Activated naive CD4-positive, alpha-beta T cell treated with Interleukin-2 at 50 U/mL for 16 hours (primary cell): ENCODE measurements at places on chromosomes 1 and 21.
A peak's percentile ranks its signal among the peaks of the same experiment; 100 is the strongest.

DNA sequence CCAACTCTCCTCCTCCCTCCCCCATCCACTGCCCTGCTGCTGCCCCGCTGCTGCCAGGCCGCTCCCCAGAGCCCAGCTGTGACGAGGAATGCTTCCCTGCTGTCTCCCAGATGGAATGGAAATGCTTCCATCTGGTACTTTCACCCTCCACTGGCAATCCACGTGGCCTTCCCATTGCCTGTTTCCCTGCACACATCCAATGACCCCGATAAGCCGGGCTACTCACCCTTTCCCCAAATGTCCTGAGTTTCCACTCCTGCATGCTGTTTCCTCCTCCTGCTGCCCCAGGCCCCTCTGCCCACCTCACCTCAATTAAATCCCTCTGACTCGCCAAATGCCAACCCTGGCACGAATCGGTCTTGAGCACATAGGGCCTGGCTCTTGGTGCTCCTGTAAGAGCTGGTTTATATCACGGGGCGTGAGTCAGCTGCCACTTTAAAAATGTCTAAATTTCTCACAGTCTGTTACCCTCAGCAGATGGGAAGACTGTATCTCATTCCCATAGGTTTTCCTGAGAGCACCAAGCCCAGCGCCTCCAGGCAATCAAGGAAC lies 36.4 kb downstream of the MRAP start:
- no peak for DNase-seq

DNA sequence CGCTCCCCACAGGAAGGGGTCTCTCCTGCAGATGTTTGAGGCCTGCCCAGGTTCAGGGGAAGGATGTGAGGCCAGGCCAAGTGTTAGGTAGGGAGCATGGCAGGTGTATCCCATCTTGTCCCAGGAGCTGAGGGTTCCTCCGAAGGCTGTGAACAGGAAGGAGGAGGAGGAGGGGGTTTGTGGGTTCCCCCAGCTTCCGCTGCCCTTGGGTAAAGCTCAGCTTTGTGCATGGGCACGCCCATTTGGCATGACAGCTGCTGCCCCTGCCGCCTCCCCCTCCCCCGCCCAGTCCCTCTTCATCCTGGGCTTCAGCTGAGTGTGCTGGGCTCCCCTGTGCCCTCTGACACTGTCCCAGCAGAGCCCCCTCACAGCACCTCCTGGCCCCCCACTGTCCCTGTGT lies 25.5 kb downstream of the TNFRSF8 start:
- DNase-seq, result peak; percentile 33

GRCh38 chr21:33682992-33683627 lies 40.8 kb downstream of the ITSN1 start:
- DNase-seq, result no peak

DNA sequence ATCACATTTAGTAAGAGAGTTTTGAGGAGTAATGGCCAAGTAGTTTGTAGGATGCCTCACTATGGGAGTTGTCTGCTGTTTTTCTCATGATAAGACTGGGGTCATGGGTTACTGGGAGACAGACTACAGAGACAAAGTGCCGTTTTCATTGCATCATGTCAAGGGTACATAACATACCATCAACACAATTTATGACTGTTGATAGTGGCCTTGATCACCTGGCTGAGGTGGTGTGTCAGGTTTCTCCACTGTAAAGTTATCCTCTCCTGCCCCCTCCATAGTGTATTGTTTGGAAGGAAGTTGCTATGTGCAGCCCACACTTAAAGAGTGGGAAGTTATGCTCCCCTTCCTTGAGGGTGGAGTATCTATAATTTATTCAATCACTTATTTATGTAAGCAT lies 263.5 kb upstream of the POU3F1 start:
- no peak for DNase-seq

DNA sequence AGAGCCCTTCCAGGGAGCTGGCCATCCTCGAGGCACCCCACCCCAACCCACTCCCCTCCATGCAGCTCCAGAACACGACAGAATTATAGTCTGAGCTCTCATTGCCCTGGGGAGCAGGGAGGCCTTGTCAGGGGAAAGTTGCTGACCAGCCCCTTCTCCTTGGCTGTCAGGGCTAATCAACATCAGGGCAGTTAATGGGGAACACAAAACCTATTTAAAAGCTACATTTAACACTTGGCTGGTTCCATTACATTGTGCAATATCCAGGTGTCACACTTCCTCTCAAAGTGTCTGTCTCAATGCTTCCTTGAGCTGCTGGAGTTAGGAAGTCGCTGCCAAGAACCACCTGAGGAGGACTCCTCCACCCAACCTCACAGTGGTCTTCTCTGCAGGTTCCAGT lies 111.8 kb upstream of the GRIK3 start:
- no peak for DNase-seq

DNA sequence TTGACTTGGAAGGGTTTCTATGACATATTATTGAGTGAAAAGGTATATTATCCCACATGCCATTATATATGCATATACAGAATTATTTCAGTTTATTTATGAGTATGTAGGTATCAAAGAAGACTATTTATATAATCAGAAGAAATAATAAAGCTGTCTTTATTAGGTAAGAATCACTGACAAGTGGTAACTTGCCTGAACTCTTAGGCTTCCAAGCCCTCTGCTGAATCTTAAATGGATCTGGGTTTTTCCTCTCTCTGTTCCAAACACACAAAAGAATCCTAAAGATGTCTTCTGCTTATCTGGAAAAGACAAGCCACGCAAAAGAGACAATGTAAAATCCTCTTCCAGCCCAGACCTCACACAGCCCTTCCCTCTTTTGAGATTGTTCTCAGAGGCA lies 14.9 kb upstream of the SEC16B start:
- no peak for DNase-seq

- DNase-seq, result no peak
These were observed 1352.7 kb downstream of the AMY1C start for GRCh38 chr1:105102371-105102770.

- no peak for DNase-seq
These were observed 94.5 kb downstream of the SYT2 start for GRCh38 chr1:202615501-202616354.

DNA sequence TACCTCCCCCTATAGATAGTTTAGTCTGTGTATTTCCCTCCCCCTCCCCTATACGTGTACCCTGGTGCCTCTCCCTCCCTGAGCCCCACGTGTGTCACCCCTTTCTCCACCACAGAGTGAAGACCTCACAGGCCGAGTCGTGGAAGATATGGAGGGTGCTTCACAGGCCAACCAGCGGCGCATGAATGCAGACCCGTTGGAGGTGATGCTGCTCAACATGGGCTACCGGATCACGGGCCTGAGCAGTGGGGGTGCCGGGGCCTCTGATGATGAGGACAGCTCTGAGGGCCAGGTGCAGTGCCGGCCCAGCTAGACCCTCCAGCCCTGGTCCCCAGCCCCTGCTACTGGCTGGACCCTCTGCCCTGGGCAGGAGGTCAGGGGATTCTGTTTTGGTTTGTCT lies 15.9 kb upstream of the TMEM222 start:
- DNase-seq, result no peak

GRCh38 chr21:39003982-39004633 lies 179.1 kb downstream of the PSMG1 start:
- no peak for DNase-seq

DNA sequence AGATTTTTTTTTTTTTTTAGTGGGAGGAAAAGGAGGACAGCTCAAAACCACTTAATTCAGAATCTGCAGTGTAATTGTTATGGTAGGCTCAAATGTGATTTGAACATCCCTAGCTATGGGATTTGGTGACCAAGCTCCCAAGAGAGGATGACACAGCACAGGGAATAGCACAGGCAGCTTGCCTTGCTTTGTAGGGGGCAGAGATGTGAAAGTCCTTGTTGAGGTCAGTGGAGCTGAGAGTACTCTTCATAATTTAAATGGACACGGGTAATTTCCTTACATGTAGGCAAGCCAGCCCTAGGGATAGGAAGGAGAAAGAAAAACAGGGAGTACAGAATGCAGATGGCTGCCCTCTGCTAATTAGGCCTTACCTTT lies 3.2 kb upstream of the UCK2 start:
- no peak for DNase-seq

DNA sequence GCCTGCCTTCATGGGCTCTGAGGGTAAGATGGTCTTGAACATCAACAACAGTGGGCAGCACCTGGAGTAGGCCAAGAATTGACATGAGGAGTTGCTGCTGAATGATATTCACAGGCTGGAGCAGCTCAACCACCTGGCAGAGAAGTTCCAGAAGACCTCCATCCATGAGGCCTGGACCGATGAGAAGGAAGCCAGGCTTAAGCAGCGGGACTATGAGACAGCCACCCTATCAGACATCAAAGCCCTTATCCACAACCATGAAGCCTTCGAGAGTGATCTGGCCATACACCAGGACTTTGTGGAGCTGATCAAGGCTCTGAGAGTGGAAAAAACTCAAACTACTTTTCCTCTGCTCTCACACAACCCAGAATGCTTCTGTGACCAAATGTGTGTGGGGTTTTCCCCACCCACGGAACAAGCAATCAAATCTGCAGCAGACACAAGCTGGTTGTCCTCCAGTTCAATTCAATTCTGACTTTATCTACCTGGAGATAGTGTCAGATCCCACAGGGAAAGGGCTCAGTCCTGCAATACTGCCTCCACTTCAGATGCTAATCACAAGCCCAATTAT lies 12.1 kb upstream of the EPHA10 start:
- DNase-seq, result peak; percentile 30

DNA sequence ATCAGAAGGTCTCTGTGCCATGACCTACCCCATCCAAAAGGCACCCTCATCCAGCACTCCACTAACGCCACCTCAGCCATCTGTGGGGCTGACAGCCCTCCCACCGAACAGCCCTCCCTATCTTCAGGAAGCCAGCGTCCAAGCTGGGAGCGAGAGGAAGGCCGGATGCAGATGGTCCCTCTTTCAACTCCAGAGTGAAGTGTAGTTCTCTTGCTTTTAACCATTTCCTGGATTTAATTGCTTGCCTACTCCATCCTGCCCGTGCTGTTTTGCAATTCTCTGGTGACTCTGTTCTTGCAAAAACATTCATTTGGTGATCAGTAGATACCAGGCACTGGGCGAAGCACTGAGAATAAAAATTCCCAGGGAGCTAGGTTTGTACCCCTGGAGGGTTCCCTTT lies 8.2 kb upstream of the DYRK1A start:
- no peak for DNase-seq

DNA sequence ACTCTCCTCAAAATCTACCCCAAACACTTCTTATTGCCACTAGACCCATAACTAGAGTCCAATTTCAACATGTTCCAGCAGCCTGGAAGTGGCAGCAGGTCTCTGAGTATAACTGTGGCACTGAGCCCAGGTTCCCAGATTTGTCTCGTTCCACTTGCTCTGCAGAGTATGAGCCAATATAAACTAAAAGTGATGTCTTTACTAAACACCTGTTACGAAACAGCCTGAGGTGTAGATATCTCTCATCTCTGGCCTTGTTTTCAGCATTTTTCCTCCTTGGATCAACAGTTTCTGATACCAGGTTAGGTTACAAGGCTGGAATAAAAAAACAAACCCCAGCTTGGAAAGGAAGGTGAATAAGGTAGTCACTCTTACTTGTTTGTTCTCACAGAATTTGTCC lies 25.2 kb upstream of the PRDX6 start:
- DNase-seq, result no peak

GRCh38 chr1:66752671-66753371 lies 562 bp downstream of the DYNLT5 start:
- DNase-seq, result no peak
